NK-92 treated with Interleukin-12 subunit alpha and Interleukin-12 subunit beta, amount 100 ng/mL, for 24 hours (cell line): ENCODE measurements at places on chromosomes 1 and 21.

DNA sequence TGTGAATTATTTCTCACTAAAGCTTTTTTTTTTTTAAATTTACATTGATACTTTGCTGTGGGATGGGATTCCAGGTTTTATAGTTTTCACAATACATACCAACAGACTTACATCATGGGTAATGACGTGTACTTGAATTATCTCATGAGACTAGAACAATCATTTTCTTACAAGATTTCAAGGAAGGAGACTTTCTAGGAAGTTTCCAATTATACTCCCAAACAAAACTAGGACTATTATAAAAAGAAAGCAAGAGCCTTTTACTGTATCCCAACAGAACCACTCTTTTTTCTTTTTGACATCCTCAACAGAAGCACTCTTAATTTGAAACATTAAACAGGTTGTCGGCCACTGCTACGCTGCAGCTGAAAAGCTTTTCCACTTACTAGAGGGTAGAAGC lies 48.7 kb downstream of the TESK2 start:
- no peak for DNase-seq

DNA sequence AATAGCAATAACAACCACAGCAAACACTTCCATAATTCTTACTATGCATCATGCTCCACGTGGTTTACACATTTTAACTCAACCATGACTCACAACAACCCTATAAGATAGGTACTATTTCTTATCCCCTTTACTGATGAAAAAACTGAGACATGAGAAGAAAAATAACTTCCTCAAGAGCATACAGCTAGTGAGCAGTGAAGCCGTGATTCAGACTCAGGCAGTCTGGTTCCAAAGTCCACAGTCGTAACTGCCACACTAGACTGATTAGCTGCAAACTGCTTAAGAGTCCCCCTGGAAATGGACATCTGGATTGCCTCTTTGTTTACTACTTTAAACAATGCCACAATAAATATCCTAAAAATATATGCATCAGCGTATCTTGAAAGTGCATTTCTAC lies 55.7 kb downstream of the PLD5 start:
- no peak for DNase-seq

DNA sequence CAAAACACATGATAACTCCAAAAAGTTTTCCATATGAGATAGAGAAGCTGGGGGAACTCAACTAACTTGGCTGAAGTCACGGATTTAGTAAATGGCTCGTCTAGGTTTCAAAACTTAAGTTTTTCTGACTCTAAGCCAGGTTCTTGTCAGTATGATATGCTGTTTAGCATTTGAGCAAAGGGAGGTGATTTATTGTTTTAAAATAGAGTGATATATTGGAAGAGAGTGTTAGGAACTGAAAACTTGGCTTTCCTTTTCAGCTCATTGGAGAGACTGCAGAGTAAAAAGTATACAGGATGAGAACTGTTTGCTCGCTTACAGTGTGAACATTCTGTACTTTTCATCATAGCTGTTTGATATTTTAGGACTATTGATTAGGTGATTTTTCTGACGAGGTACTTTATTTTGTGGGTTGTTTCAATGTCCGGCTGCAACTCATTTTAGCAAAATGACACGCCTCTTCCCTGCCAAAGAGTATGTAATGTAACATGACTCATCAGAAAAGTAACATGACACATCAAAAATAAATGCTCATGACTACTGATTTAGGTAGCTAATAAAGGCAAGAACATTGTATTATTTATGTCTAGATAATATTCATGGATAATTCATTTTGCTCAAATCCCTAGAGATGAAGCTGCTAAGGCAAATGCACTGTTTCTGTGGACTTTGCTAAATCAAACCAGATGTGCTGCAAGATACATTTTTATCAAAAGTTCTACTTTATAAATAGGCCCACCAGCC lies 355.1 kb downstream of the GPATCH2 start:
- DNase-seq = no peak

GRCh38 chr1:52552505-52553361 lies at the start of gene TUT4:
TSS of gene TUT4 (minus strand) at chr1:52553092. CDS start at chr1:52526280, 26,812 bp downstream.
- peak; percentile 79 for DNase-seq

GRCh38 chr1:10250663-10251062 lies 40.3 kb downstream of the KIF1B start:
- DNase-seq = no peak

DNA sequence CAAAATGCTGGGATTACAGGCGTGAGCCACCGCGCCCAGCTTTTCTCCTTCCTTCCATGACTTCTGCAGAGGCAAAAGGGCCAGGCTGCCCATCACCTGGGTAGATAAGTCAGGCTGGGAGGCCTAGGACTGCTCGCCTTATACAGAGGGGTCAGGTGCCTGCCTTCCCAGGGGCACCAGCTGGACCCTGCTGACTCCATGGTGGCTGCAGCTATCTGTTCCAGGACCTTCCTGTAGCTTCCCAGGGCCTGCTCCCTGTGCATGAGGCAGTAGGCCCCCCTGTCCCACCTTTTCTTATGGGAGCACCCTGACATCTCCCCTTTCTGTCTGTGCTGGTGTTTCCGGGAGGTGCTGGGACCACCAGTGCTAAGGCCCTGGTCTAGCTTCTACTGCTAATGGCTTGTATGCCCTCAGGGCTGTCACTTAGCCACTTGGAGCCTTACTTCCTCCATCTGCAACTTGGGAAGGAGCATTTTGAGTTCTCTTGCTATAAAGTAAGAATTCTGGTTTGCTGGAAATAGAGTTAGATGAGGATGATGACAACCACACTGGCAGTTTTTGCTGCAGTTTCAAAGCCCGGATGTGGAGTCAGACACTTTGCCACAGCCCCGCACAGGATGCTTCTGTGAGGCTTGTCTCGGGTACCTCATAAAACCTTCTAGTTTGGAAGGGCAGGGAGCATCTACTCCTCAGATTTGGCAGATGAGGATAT lies 14.4 kb downstream of the SOX13 start:
- no peak for DNase-seq
